ENCODE measurements at places on chromosomes 11 and 22.

- DNase-seq: no peak
Measured at GRCh38 chr11:33403344-33403743, 146.2 kb downstream of the HIPK3 start.

GRCh38 chr11:134945993-134946392 is 534.0 kb upstream of the B3GAT1 start:
- no peak for DNase-seq

DNA sequence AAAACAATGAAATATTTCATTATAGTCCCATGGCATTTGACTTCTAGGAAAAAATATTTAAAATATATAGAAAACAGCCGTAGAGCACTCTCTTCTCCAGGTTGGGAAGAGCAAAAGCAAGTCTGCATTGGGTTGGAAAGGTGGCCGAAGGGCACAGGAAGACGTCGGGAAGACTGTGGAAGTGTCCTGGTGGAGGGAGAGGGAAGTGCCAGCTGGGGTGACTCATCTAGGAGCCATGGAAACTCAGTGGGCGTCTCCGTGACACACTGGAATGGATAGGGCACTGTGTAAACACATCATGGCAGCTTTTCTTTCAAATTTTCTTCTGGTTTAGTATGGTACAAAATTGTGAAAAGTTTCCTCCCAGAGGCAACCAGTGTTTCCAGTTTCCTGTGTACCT is 12.7 kb downstream of the GTPBP1 start:
- DNase-seq: no peak

GRCh38 chr11:120811731-120812130 is 212.2 kb upstream of the TBCEL start:
- no peak for DNase-seq

- peak; percentile 89 for DNase-seq
Measured at GRCh38 chr11:33891714-33892327, at the start of gene LMO2. TSS of gene LMO2 (minus strand) at chr11:33892076. CDS start at chr11:33869716, 22,360 bp downstream.

DNA sequence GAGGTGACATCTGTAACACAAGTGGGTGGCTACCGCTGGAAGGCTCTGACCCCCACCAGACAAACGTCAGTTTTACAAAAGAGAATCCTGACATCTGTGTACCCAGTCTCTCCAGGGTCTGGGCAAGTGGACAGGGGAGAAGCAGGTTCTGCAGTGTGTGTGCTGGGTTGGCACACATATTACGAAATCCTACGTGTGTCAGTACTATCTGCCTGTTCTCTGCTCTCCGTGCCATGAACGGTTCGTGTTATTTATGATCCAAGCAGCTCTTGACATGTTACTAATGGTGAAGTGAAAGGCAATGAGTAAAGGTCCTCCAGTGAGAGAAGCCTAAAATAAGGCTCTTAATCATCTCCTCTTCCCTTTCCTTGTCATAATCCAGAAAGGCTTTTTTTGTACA is 201.5 kb upstream of the MTMR2 start:
- no peak for DNase-seq

DNA sequence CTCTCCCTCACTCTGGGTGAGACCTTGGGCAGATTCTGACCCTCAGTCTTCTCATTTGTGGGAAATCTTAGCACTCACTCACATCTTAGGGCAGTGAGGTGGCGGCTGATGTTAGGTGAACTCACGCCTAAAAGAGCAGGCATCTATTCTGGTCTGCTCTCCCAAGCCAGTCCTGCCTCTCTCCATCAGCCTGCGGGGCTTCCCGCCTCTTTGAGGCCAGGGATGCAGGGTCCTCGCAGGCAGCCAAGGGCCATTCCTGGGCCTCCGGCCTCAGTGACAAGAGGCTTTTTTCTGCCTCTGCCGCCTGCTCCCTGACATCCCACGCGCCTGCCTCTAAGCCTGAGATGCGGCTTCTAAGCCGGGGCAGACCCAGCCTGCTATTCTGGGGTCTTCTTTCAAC is 13.8 kb upstream of the FGF4 start:
- no peak for DNase-seq

DNA sequence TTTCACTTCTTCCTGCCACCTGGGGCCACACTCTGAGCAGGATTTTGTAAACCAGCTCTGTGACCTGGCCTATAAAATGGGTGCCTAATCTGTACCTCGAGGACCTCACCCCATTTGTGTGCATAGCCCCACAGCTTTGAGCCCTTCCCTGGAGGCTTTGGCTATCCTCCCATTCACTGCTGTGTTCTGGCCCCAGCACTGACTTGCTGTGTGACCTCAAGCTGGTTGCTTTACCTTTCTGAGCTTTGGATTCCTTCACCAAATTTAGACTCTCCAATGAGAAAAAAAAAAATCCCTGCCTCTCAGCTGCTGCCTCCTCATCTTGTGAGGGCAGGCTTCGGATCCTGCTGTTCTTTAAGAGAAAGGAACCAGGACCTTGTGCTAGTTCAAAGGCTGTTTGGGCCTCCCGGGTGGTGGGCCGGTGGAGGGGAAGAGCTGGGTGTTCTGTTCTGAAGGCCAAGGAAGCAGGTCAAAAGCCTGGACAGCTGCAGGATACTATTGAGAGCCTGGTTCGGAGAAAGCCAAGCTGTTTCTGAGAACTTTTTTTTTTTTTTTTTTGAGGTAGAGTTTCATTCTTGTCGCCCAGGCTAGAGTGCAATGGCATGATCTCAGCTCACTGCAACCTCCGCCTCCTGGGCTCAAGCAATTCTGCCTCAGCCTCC is 1.1 kb upstream of the PYGM start:
- DNase-seq: peak; percentile 64

DNA sequence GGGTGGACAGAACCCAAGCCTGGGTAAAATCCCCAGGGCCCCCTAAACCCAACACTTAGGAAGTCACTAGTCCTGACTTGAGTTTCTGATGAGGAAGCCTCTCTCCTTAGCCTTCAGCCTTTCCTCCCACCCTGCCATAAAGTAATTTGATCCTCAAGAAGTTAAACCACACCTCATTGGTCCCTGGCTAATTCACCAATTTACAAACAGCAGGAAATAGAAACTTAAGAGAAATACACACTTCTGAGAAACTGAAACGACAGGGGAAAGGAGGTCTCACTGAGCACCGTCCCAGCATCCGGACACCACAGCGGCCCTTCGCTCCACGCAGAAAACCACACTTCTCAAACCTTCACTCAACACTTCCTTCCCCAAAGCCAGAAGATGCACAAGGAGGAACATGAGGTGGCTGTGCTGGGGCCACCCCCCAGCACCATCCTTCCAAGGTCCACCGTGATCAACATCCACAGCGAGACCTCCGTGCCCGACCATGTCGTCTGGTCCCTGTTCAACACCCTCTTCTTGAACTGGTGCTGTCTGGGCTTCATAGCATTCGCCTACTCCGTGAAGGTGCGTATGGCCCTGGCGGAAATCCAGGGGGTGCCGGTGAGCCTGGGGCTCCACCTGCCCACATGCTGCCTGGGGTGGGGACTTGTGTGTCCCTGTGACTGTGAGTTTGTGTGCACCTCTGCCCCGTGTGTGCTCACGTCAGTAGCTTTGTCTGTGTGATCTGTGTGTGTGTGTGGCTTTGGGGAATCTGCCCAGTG is at the start of gene IFITM1:
Gene IFITM1 (plus strand): TSS at position 254 of the 767 bp plus-strand sequence. CDS start 131 bp downstream, at position 385.
- DNase-seq: peak; percentile 93

- no peak for DNase-seq
Measured at GRCh38 chr22:36204632-36205015, 3.0 kb upstream of the APOL4 start.

DNA sequence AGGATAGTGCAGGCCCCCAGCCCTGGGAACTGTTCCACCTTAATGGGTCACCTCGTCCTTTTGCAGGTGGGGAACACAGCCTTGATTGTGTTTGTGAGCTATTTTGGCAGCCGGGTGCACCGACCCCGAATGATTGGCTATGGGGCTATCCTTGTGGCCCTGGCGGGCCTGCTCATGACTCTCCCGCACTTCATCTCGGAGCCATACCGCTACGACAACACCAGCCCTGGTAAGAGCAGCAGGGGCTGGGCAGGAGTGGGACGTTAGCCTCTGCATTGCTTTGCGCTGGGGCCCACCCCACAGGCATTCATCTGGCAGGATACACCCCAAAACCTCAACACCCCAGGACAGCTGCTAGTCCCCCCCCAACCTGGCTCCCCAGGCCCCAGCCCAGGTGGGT is 14.8 kb downstream of the SLCO2B1 start:
- DNase-seq: no peak

GRCh38 chr11:15318814-15319213 is 204.1 kb downstream of the INSC start:
- DNase-seq: no peak

GRCh38 chr11:534396-535209 is 773 bp downstream of the HRAS start:
- DNase-seq: no peak

- DNase-seq: no peak
Measured at GRCh38 chr22:26321469-26321913, 107.6 kb upstream of the ASPHD2 start.

GRCh38 chr22:43853328-43853931 is 8.9 kb downstream of the SULT4A1 start:
- no peak for DNase-seq

DNA sequence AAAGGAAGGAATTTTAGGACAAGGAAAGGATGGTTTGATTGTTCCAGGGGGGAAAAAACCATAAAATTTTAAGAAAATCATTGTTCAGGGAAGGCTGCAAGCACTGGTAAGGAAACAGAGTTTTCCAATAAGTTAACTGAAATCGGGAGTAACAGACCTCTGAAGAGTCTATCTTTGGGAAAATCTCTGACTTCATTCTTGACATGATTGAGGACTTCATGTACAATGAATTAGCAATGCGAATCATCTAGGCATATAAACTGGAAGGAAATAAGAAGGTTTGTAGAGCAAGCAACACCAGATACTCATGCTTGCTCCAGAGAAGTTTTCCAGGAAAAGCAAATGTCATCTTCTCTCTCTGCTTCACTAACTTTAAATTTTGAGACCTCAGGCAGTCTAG is 18.5 kb downstream of the APLP2 start:
- peak; percentile 34 for DNase-seq

DNA sequence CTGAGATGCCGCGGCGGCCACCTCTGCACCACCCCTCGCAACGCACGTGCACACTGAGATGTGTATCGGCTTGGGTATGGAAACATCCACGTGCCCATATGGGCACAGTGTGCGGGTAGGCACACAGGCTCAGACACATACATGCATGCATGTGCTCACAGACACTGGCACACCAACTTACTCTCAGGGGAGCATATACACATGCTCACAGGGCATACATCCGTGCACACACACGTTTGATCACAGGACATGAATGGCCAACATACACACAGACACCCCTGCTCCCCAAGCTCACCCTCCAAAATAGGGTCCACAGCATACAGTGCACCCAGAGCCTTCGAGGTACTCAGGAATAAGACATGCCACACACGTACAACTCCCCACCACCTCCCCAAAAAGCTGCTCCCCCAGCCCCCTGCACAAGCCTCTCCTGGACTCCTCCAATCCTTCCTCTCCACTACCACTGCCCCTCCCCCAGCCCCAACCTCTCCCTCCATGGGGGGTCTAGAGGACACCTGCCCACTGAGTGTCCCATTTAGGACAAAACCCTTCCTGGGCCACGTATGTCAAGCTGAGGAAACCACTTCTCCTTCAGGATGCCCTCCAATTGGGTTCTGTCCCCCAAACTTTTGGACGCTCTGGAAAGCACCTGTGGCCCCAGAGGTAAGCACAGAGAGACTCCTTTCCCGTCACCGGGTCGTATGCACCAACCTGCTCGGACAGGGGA is 53.1 kb downstream of the SLC22A12 start:
- DNase-seq: no peak

DNA sequence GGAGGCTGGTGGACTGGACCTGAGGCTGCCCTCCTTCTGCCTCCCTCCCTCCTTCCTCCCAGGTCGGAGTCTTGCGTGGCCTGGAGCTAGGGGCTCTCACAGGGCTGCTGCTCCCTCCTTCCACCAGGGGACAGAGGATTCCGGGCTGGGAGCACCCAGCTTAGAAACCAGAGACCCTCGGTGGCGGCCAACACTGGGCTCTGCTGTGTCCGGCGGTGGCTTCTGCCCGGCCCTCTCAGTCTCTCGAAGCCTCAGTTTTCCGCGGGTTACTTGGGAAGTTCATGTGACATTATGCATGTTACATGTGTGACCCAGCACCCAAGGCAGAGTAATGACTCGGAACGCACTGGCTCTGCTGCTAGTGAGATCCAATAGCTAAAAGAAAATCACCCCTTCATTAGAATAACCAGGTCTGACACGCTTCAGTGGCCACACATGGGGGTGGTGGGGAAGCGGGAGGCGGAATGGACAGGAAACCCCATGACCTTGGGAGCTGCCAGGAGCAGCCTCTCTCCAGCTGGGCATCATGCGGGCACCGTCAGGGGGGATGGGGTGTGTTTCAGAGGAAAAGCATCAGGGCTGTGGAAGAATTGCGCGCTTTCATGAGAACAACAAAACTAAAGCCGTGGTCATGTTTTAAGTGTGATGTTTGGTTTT is 5.9 kb upstream of the MRGPRG start:
- no peak for DNase-seq

- DNase-seq: no peak
Measured at GRCh38 chr11:11569936-11570491, 51.8 kb downstream of the GALNT18 start.

- DNase-seq: no peak
Measured at GRCh38 chr11:10931761-10932670, 74.2 kb upstream of the ZBED5 start.

DNA sequence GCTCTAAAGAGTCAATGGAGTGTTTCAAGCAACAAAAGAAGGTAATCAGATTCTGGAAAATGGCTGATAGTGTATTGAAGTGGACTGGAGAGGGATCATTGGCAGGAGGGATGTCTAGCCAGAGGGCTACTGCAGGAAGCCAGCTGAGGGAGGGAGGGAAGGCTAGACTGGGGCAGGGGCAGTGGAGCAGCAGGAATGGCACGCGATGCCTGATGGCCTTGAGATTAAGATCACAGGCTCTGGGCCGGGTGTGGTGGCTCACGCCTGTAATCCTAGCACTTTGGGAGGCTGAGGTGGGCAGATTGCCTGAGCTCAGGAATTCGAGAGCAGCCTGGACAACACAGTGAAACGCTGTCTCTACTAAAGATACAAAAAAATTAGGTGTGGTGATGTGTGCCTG is 47.5 kb upstream of the PRDM11 start:
- no peak for DNase-seq

GRCh38 chr11:58926251-58926650 is 13.0 kb upstream of the GLYATL1 start:
- DNase-seq: no peak

- peak; percentile 91 for DNase-seq
Measured at GRCh38 chr22:36419177-36419911, 31.6 kb upstream of the MYH9 start.

- no peak for DNase-seq
Measured at GRCh38 chr11:620935-621814, 3.6 kb downstream of the CDHR5 start.

DNA sequence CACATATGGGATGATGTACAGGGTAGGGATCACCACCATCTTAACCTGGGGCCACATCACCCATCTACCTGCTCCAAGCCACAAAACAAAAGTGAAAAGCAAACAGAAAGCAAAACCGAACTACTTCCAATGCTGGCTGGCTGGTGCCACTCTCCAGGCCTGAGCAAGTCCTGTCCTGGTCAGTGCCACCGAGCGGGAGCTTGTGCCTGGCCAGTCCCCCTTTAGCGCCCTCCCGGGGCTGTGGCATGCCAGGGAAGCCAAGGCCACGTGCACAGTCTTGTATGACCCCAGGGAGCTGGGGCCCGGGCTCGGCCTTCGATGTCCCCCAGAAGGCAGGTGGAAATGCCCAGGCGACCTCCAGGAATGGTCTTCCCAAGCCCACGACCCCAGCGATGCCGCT is 17.9 kb upstream of the NAP1L4 start:
- no peak for DNase-seq

Measured in OCI-M1 (cell line).